ENCODE measurements at places on chromosomes 5 and 9. TPM values are rescaled to one million over a fixed set of nuclear protein-coding genes. Genes with fewer than 3 reads are reported as not detected.
A peak's percentile ranks its signal among the peaks of the same experiment; 100 is the strongest.

DNA sequence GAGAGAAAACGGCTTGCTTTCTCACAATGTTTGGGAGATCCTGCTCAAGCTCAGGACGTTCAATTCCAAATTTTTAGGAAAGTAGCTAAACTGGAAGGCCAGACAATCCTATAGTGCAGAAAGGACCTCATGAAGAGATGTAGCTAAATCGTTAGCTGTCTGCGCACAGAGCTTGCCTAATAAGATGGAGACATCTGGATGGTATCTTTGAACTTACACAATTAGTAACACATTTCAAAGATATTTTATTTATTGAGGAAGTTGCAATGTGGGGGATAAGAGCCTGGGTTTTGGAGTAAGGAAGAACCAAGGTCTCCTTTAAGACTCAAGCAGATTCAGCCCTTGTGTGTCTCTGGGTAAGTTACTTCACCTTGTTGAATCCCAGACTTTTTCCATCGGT is 28.6 kb upstream of the RAB14 start:
- DNase-seq, result no peak

The FIBCD1 gene
- total RNA-seq, result not detected

The ADCY2 gene
- total RNA-seq, result 4.5 TPM

DNA sequence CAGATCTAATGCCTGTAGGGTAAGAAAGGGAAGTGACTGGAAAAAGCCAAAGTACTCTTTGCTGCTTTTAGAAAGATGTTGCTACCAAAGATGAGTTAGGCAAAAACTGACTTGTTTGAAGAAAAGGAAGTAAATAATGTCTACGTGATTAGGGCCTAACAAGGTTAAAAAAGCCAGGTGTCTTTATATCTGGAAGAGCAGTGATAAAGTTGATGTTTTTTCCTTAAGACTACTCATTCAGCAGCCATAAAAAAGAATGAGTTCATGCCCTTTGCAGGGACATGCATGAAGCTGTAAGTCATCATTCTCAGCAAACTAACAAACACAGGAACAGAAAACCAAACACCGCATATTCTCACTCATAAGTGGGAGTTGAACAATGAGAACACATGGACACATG is 13.5 kb upstream of the AMACR start:
- no peak for DNase-seq

DNA sequence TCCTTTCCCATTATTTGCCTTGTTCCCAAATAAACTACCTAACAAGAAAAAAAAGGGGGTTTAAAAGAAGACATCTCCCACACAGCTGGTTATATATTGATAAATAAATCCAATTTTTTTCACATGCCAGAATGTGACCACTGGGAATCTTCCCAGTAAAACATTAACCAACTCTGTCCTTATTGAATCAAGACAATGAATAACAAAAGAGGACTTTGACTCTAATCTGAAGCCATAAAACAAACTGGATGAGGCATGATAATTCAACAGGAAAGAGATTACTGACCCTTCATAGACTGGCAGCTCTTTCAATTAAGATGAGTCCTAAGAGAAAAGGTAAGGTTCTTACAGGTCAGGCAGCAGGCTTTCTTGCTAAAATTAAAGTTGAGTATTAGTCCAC is 165.8 kb upstream of the CDH6 start:
- DNase-seq, result no peak

DNA sequence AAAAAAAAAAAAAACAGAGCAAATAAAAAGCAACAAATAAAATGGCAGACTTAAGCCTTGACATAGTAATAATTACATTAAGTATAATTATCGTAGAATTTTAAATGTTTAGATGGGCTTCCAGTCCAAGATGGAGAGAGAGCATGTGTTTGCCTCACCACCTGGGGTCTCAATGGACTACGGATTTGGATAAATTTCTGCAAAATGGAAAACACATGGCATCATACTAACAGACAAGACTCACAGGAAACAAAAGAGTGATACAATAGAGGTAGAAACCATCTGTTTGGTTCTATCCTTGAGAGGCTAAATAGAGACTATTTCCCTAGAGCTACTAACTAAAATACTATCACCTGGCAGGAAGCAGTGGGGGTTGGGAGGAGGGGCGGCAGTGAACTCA is 144.3 kb downstream of the MUSK start:
- DNase-seq, result no peak

DNA sequence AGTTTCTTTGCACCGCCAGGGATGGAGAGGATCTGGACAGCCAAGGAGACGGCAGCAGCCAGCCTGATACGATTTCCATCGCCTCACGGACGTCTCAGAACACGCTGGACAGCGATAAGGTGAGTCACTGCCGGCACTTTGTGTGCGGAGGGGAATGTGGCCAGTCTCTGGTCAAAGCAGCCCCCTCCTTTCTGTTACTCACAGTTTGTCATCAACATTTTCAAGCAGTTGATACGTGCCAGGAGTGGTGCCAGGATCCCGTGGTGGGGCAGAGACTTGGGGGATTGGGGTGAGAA is 175.1 kb upstream of the OTULINL start:
- DNase-seq, result no peak

DNA sequence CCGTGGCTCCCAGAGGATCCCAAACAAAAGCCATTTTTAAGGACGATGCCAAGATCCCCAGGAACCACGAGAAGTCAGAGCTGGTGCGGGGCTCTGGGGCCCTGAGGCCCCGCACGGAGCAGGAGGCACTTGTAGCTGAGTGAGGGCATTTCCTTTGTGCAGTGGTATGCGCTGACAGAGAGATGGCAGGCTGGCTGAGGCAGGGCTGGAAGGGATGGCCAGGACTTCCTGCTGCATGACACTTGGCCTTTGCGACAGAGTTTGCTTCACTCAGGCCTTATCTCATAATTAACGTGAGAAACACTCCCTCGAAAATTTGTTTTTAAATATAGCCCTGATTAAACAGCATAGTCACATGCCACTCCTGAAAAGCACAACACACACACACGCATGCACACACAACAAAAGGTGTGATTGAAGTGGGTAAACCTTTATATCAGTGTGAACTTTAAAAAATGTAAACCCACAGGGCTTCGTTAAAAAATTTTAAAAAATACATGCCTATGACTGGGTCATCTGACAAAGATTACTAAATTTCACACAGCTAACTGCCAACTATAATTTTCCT is 536.6 kb downstream of the PDE4D start:
- no peak for DNase-seq

DNA sequence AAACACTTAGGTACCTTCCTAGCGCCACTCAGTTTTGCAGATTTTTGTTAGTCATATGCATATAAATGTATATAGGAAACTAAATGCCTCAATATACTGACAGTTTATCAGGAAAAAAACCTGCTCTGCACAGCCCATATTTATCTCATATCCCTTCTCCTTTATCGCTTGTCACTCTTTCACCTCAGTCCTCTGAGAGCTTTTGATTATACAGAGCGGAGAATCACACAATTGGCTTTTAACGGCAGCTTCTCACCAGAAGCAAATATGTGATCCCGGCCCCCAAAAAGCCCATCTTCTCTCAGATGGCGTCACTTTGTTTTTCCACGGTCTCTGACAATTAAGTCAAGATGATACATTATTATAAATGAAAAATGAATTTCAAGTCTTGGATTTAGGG is 362.6 kb downstream of the DNAH5 start:
- no peak for DNase-seq

GRCh38 chr5:154211641-154212390 is 21.3 kb downstream of the GALNT10 start:
- no peak for DNase-seq

The CDC25C gene
- total RNA-seq, result not detected

GRCh38 chr5:82019342-82020138 is 47.7 kb downstream of the ATG10 start:
- no peak for DNase-seq

The KLHL9 gene
- total RNA-seq, result 23.8 TPM

- no peak for DNase-seq
Measured at GRCh38 chr9:110731437-110732028, 62.9 kb downstream of the MUSK start.

DNA sequence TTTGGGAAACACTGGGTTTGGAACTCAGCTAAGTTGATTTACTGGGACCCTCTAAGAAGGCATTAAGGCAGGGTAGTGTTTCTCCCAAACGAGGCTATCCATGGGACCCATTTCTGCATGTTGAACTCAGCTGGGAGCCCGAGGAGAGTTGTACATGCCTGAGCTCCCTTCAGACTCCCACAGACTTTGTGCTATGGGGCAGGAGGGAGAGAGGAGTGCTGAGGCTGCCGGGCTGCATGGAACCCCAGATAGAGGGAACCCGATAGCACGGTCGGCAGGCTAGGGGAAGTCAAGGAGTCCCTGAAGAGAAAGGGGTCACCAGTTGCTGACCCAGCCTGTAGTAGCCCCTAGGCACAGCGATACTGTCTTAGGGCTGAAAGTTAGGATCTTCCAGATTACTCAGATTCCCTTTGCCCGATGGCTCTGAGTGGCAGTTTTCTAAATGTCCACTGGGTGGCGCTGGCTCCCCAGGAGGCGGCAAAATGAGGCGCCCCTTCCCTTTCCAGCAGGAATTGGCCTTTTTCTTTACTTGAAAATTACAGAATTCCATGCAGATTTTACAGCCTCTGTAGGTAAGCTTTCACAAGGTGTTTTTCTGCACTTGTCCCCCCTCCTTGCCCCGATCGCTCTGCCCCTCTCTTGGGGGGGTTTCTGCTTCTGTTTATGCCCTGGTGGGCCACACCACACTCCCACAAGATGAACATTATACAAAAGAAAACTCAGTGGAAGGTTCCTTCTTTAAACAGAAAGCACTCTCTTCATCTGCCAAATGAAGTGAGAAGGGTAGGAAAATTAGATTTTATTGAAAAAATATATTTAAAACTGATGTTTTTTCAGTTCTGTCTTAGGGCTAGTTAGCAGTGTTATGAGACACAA is 17.8 kb downstream of the NANS start:
- peak; percentile 82 for DNase-seq

The RECK gene
- total RNA-seq, result 30.3 TPM

The INSL4 gene
- not detected for total RNA-seq

GRCh38 chr9:109453210-109453842 is 44.8 kb downstream of the PTPN3 start:
- no peak for DNase-seq

DNA sequence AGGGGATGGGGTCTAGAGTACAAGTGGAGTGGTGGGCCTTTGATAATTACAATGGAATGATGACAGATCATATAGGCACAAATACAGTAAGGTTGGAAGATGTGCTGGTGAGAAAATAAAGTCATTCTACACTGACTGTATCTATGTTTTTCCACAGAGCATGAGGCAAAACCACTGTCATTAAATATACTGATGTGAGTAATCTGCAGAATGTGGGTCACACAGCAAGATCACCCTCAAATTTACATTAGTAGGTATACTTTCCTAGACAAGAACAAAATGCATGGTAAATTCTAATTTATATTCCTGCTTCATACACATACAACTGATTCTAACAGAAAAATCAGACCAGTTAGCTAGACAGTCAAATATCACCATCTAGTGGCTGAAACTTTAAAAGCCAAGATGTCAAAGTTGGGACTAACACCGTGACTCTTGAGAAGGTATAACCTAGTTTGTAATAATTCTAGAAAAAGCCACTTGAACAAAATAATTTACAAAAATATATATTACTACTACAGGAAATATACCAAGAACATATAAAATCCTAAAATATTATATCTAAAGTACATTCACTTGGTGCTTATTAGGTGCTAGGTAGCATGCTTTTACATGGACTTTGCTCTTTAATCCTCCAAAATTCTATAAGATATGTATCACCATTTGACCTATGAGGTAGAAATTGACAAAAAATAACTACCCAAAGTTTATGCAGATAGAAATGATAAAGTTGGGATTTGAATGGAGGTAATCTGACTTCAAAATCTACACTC is 19.5 kb downstream of the TTC33 start:
- no peak for DNase-seq

DNA sequence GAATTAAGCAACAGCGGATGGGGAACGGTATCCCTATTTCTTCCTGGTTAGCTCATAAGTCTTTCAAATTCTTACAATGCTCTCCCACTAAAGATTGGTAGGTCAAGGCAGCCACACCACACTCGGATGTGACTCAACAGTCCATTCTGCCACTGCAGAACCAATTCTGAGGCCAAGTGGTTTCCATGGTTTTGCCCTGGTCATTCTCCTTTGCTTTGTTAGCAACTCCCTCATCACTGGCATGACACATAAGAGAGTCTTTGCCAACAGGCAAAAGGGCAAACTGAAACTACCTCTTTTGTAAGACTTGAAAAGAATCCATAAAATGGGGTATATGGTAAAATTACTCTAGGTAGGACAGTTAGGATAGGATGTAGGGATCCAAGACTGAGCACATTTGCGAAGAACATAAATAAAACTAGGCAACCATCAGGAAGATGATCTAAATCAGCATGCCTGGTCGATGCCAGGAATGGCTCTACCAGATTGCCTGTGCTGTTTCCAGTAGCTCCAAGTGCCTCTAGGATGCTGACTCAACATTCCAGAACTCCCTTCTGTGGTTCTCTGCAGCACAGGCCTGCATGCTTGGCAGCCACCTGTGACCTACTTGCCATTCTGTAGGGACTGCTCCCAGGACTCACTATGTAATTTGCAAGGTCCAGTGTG is 105.4 kb downstream of the DCP2 start:
- DNase-seq, result no peak

The FSD1L gene
- 16.8 TPM for total RNA-seq

DNA sequence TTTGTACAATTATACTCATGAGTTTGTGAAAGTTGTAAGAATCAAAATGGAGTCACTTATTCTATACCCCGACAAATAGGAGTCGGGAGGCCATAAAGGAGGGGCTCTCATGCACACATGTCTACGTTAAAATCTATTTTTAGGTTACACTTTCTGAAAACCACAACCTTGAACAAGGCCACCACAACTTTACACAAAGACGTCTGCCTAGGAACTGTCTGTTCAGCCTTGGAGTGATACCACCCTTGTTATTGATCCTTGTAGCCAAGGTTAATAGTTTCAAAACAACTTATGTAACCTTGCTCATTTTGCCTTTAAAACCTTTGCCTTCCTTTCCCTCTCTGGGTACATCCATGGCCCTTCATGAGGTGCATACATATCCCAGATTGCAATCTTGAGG is 4.1 kb upstream of the NDFIP1 start:
- DNase-seq, result no peak

The FGD3 gene
- total RNA-seq, result 6.0 TPM

DNA sequence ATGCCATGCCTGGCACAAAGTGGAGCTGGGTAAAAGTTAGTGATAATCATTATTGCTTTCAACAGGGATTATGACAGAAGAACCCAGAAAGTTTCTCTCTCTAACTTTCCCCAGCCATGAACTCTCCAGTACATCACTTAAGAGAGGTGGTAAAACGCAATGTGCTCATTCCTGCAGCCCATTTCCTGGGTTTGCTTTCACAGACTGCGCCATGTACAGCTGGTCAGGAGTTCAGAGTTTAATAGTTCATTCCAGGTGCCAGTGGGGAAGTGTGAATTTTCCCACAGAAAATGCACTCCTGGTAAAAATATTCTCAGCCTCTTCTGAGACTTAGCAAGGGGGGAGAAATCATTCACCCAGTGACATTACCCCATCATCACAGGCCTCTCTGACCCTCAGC is 35.5 kb downstream of the ADAM19 start:
- no peak for DNase-seq

The PKD2L2 gene
- not detected for total RNA-seq

The CBY3 gene
- not detected for total RNA-seq

All from transverse colon (tissue), 4 donors.